ENCODE measurements at places on chromosomes 6 and 20.

DNA sequence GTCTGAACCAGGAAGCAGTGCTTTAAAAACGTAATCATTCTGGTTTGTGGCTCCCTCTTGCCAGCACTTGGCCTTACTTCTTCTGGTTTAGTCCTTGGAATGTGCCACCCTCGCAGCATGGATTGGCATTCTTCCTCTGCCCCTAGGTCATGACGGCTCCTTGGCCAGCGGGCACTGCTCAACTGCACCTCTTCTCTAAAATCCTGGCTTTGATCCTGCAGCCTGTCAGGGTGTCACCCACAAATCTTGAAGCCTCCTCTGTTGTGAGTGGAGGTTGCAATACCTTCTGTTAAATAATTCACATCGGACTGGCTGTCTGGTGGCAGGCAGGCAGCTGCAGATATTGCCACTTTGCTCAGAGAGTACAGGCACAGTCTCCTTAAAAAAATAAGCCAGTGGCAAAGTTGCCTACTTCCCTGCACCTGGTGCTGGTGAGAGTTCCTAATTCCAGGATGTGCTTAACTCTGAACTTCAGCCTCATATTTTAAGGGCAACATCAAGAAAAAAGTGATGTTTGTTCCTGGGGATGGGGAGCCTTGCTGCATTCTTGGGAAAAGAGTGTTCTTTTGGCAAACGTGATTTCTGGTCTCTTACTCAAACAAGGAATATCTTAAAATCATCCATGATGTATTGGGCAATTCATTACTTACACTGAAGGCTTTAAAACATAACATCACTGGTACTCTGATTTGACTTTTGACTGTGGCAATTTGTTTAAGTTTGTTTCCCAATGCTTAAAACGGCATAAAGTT, 179.8 kb downstream of the FOXA2 start:
- DNase-seq: no peak

GRCh38 chr6:131890091-131890490, 61.1 kb downstream of the CCN2 start:
- DNase-seq: no peak

DNA sequence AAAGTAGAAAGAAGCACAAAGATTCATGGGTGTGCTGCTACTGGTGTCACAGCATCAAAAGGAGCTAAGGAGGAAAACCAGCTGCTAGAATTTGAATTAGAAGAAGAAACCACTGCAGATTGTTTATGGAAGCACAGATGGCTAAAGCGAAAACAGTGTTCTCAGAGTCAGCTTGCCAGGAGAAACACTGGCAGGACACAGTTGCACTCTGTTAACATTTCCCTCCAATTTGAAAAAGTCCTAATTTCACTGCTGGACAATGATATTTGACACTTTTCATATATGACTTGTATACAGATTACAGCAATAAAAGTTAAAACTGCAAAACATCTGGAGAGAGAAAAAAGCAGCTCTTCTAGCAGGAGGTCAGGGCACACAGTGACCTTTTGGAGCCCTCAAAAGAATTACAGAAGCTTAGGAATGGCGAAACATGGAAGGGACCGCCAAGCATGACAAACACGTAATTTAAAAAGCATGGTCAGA, 314.5 kb downstream of the COL12A1 start:
- DNase-seq: peak; percentile 33

DNA sequence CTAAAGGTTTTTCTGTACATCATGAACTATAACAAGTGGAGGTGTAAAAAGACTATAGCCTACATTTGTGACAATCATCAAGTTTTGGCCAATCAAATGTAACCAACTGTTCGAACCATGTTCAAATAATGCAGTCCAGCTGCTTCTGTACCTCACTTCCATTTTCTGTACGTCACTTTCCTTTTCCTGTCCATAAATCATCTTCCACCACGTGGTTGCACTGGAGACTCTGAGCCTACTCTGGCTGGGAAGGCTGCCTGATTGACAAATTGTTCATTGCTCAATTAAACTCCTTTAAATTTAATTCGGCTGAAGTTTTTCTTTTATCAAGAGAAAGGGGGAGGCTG, 270.4 kb upstream of the JARID2 start:
- DNase-seq: no peak

DNA sequence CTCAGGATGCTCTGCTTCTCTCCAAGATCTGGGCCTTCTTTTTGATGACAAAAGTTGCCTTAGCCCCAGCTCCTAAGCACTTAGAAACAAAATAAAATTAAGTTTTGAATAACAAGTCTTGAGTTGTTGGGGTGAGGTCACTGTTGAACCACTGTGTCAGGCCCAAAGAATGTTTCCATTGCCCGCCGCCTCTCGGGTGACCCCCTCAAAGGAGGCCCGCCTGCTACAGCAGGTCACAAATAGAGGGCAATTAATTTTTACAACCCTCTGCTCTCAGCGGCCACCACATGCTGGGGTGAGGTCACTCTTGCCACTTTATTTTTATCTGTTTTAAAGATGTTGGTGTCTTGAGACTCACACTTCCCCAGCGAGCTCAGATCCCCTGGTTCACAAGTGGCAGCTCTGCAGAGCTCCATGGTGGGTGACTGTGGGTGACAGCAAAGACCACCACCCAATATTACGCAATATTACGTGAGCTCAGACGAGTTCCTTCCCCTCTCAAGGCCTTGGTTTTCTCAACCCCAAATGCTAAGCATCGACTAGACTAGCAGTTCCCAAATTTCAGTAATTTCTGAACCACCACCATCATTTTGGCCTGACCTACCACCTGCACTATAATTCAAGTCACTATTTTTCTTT, 247.7 kb upstream of the PMEPA1 start:
- DNase-seq: peak; percentile 24

- no peak for DNase-seq
Observed at GRCh38 chr6:101402622-101403031, 9.1 kb downstream of the GRIK2 start.

DNA sequence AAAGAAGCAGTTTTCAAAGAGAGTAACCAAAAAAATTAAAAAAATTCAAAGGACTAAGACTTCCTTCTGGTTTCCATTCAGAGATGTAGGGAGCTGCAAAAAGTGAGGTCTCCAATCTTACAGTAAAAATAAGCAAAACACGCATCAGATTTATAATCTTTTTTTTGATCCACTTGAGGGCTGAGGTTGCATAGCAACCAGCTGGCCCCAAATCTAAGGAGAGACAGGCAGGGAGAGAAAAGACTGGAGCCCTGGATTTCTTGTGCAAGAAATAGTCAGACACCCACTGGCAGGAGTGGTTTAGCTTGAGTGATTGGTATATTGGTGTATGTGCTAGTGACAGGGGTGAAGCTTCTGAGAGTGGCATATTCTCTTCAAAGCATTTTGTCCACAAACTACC, 135.9 kb upstream of the FUT9 start:
- DNase-seq: no peak

DNA sequence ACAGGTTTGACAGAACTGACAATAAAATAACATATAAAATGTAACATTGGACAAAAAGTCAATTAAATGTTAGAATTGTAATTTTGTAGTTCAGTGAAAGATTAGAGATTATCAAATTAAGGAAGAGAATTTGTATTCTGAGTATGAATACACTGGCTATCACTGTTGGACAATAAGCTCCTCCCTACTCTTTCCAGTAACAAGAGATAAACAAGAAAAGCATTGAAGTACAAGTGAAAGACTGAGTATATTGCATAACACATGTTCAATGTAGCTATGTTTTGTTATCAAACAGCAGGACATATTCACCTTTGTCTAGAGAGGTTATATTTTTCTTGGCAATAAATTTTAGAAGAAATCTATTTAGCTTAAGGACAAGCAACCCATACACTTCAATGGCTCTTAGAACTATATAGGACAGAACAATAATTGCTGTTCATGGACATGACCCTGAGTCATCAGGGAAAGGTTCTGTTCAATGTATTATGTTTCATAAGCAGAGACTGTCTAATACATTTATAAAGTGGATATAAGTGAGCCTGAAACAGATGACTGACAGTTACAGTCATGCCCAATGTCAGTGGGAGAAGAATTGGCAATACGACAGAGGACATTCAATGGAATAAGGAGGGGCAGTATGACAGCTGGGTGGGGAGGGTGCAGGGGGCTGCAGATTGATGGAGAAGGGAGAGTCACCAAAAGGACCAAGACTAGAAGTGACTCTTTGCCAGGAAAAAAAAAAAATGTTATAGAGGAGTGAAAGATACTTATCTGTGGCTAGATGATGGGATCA, 520.4 kb downstream of the FRK start:
- no peak for DNase-seq

DNA sequence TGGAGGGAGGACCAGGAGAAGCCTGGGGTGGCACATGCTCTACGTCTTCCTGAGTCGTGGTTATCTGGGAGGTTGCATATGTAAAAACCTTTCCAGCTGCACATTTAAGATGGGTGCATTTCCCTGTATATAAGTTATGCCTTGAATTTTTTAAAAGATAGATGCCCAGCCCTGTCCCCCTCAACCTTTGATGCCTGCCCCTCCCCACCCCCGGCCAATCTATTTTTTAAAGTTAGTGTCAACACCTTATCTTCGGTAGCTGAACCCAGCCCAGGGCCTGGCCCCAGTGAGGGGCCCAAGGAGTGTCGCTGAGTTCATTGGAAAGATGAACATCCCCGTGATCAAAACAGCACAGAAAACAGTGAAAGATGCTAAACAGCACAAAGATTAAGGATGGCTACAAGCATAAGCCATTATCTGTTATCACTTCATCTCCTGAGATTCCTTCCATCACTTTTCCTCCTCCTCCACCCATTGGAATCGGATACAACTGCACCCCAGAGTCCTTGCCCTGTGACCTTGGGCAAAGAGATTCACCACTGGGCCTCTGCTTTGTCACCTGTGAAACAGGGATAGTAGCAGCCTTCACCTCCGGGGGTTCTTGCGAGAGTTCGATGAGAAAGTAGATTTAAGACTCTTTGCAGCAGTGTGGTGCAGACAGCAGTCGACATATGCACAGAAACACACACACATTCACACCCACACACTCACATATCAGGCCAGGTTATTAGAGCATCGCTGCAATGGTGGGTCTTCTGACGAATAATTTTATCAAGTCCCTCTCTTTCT, 47.5 kb downstream of the SIRPA start:
- DNase-seq: no peak

GRCh38 chr6:149246691-149247384, 70.7 kb upstream of the TAB2 start:
- DNase-seq: no peak

DNA sequence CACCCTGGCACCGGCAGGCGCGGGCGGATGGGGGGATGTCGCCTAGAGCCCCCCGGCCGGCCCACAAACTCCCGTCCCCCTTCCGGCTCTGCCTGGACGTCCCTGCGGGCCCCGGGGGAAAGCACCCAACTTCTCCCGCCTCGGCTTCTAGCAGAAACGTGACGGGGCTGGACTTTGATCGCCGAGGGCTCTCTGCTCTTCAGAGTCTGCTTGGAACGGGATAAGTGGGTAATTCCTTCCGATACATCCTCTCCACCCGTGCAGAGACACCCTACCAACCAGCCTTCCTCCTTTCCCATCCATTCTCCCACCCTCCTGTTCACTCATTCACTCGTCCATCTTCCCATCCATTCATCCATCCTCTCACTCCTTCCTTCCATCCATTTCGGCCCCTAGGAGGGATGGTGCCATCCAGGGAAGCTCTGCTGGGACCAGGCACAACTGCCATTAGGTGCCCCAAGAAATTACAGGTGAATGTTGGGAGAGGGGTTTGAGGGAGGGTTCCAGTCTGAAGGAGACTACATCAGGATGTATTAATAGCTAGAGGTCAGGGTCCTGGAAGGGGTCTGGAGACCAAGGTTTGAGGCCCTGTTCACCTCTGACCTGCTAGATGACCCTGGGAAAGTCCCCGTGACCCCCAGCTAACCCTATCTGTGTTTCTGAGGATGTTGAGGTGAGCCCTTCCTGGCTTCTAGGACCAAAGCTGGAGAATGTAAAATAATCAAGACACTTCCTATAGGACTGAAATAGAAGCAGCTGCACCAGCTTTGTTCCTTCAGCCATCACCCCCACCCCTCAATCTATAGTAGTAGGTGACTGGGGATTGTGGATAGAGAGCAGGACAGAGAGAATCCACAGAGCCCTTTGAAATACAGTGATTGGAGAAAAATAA, 538 bp downstream of the TTLL9 start:
- no peak for DNase-seq

- DNase-seq: no peak
Observed at GRCh38 chr20:61482056-61482887, 230.2 kb downstream of the CDH4 start.

GRCh38 chr6:165660857-165661663, 2.0 kb downstream of the PDE10A start:
- DNase-seq: peak; percentile 23

DNA sequence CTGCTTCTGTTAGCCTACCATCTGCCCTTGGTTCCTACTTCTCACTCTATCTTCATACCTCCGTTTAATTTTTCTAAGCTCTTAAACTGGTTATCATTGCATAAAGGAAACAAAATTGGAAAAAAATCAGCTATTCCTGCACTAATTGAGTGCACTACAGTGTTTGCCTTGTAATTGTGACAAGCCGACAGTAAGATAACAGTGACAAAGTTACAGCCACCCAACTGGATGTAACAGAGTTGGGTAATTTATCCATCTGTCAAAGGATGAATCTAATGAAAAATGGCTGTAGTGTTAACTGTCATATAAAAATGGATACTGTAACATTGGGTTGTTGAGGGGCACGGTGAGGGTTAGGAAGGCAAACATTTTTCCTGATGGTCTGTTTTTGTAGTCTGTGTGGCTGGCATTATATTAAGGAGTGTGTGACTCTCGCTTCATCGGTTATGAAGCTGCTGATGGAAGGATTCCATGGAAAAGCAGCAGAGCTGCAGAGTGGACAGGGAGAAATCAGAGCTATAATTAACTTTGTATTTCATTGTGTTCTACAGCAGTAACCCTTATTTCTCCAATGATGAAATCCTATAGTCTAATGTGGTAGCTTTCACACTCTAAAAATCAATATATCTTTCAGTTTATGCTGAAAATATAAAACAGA, 12.7 kb downstream of the PBOV1 start:
- no peak for DNase-seq

GRCh38 chr6:34610819-34611477, 54.8 kb upstream of the SPDEF start:
- peak; percentile 76 for DNase-seq

GRCh38 chr6:33692760-33693158, 18.7 kb downstream of the UQCC2 start:
- DNase-seq: no peak

GRCh38 chr6:31559958-31560696, 12.0 kb upstream of the LTA start:
- DNase-seq: peak; percentile 55

GRCh38 chr20:54051068-54051467, 19.3 kb downstream of the BCAS1 start:
- DNase-seq: no peak

DNA sequence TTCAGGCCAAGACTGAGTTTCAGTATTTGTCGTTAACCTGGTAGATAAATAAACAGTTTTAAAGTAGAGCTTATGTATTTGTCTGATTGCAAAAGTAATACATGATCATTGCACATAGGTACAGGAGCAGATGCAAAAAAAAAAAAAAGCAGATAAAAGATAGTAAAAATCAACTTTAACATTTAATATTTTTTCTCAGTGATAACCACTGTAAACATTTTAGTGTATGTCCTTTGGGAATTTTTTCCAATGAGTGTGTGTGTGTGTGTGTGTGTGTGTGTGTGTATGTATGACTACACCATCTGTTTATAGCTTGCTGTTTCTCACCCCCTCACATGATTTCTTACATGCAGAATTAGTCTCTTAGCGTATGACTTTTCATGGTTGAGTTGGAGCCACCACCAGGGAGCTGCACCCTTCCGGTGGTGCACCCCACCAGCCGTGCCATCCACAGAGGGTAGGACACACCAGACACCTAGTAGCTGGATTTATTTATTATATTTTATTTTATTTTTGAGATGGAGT, 26.3 kb downstream of the WRNIP1 start:
- no peak for DNase-seq

- peak; percentile 11 for DNase-seq
Observed at GRCh38 chr6:23213193-23213592, 643.8 kb downstream of the HDGFL1 start.
